ENCODE measurements at places on chromosomes 16 and 17.

GRCh38 chr16:89060207-89060794, 33.4 kb upstream of the ACSF3 start:
- no peak for DNase-seq

- no peak for DNase-seq
These were observed 1.4 kb upstream of the CTRB1 start for GRCh38 chr16:75217389-75217851.

DNA sequence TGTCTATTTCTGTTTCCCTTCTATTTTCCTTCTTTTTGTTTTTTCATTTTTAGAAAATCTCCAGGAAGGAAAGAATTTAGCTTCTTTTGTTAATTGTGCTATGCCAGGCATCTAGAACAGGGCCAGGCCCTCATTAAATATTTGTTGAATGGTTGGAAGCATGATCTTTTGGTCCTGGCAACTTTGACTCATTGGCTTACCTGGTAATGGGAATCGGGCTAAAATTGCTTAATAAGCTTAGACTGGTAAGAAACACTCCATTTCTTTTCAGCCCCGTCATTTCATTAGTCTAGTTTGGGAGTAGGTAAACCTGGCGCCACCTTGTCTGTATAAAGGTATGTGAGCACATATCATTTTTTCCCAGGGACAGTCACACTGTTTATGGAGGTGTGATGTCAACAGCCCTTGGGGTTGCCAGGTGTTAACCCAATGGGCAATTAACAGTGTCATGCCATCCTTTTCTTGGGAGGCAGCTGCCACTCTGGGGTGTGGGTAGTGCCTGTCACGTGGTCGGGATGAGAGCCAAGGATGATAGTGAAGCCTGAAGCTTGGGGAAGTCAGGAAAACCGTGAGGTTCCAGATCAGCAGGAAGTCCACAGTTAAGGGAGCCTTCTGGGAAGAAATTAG, 9.5 kb upstream of the NDEL1 start:
- DNase-seq = no peak

DNA sequence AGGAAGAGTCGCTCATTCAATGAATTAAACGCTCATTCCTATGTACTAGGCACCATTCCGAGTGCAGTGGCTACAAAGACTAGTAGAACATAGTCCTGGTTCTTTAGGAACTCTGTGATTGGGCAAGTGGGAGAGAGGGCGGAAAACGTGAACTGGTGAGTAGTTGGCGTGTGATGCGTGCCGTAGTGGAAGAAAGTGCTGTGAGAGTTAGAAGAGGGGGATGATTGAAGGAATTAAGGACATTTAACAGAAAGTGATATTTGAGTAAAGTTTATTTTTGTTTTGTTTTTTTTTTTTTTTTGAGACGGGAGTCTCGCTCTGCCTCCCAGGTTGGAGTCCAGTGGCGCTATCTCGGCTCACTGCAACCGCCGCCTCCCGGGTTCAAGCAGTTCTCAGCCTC, 7.9 kb upstream of the SLFN14 start:
- DNase-seq = peak; percentile 59

DNA sequence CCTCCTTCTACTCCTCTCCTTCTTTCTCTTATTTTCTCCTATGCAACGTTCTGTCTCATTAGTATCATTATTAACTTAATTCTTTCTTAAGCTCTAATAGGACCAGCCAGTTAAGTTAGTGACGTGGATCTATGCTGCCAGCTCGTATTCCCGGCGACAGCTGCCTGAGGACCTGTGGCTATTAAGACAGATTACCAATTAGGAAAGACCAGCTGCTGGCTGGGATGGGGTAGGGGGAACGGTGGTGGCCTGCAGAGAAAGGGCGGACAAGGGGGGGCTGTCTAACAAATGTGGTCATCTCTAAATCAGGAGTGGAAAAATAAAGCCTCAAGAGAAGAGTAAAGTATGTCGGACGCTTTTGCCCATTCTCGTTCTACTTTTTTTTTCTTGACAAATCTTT, 770 bp upstream of the MYH3 start:
- DNase-seq = no peak

- DNase-seq = no peak
These were observed 555 bp downstream of the HDAC5 start for GRCh38 chr17:44122816-44123355.

All from stimulated activated CD4-positive, alpha-beta T cell treated with anti-CD3 and anti-CD28 coated beads, Interleukin-1b, Interleukin-23, amount 100 ng/mL, for 48 hours (primary cell).